Myocyte (in vitro differentiated cells): ENCODE measurements at places on chromosomes 1 and 21.

- no peak for DNase-seq
These were observed 251.4 kb downstream of the FAM72C start for GRCh38 chr1:143720087-143721023.

DNA sequence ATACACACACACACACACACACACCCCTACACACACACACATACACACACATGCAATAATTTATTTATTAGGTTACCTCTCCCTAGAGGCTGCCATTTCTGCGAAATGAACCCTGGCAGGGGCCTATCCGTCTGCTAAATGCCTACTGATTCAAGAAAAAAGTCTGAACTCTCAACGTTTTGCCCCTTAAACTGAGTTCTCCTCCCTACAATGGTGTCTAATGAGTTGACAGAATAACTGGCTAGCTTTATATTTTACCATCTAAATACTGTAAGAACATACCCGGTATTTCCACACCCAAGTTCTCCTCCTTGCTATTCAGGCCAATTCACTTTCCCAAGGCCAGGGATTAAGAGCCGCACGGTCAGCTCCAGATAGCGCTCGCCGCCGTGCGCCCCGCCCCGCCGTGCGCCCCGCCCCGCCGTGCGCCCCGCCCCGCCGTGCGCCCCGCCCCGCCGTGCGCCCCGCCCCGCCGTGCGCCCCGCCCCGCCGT, 339 bp upstream of the RNPC3 start:
- peak; percentile 68 for DNase-seq

DNA sequence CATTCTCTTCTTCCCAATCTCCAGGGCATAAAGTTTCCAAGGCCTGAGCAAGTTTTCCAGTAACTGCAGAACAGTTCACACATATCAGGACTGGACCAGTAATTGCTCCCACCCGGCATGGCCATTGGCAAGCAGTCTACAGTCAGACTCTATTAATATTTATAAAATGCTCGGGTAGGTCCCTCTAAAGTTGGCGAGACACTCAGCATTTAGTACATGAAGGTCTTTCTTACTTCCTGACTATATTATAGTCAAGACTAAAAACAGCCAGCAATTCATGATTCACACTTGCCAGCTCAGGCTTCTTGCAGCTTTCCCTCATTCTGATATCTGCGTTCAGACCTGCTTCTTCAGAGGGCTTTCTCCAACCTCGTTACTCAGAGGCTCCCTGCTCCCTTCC, 25.4 kb downstream of the GADD45A start:
- DNase-seq = no peak

GRCh38 chr21:40436261-40436660, 410.7 kb downstream of the DSCAM start:
- DNase-seq = no peak

GRCh38 chr1:214634267-214634666, 31.3 kb downstream of the CENPF start:
- DNase-seq = no peak

GRCh38 chr1:247064304-247064703, 14.3 kb downstream of the ZNF670 start:
- DNase-seq = no peak

DNA sequence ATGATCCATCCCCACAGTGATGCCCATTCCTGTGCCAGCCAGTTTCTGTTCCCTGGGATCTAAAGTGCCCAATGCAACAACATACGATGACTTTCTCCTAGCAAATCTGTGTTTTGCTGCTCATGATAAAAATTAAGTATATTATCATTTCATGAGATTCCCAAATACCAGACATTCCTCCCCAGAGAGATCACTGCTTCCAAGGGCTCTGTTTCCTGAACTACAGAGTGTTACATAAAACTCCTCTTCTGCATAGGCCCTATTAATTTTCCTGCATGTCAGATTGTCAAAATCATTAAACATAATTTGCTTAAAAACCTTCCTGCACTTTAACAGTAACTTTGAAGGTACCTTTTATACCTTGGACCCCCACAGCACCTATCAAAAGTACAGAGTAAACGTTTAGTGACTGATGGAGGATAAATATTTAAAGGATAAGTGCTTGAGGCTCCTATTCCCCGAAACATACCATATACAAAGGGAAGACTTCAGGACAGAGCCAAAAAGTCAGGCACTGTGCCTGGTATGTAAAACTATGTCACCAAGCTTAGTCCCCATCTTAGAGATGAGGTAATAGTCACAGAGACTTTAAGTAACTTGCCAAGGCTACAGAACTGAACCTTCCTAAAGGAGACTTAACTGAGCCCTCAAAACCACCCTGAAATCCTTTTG, 50.2 kb downstream of the SLC25A24 start:
- no peak for DNase-seq

DNA sequence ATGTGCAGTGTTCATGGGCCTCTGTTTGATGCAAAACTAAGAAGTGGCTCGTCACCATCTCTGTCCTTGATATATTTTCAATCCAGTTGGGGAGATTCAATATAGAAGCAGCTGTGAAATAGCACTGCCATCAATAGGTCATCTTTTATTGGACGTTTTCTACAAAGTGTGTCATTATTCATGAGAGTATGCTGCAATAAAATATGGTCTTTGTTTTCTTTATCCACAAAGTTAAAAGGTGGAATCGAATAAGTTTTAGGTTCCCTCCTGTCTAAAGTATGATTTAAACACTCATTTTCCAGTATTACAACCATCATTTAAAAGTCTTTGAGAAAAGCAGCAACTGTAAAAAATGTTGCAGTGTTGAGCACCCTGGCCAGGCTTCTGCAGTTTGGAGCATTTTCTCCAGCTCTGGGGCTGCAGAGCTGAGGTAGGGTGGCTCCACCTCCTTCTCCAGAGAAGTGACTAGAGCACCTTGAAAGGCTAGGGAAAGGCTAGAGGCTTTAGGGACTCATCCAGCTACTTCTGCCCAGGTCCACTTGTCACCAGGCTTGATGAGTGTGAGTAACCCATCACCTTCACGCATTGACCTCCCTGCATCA, 56.5 kb upstream of the DNAH14 start:
- DNase-seq = no peak

DNA sequence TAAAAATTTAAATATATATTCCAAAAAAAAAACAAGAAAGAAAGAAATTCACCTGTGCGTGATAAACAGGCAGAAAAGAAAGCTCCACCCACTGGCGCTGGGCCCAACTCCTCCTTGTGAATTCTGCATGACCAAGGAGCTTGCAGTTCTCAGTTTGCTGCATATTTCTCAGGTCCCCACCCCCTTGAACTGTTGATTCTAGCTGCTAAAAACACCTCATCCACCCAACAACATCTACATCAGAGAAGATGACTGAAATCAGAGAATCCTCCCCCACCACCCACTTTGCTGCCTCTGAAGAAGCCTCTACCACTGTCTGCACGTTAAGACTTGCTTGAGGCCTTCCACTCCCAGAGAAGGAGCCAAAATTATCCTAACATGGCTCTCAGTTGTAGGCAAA, 104.8 kb downstream of the RGS2 start:
- DNase-seq = no peak

- DNase-seq = no peak
These were observed 176.0 kb downstream of the RERE start for GRCh38 chr1:8641377-8641997.

- DNase-seq = no peak
These were observed 82.9 kb upstream of the CACYBP start for GRCh38 chr1:174916846-174917245.

GRCh38 chr21:25936776-25937175, 202.0 kb downstream of the GABPA start:
- DNase-seq = no peak

- DNase-seq = no peak
These were observed 114.3 kb upstream of the RAVER2 start for GRCh38 chr1:64630611-64631010.

DNA sequence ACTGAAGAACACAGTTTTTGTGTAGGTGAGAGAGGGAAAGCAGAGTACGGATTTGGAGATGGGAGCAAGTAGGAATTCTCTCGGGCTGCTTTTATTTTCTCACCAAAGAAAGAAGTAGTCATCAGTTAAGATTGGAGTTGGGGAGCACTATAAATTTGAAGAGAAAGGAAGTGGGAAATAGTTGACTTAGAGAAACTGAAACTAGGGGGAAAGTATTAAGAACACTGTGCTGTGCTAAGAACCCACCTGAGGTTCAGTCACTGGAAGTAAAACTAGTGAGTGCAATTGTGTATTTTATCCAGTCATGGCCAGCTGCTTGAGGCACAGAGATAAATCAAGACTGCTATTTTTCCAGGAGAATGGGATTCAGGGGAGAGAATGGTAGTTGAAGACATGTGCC, 37.4 kb downstream of the CLCC1 start:
- DNase-seq = no peak

DNA sequence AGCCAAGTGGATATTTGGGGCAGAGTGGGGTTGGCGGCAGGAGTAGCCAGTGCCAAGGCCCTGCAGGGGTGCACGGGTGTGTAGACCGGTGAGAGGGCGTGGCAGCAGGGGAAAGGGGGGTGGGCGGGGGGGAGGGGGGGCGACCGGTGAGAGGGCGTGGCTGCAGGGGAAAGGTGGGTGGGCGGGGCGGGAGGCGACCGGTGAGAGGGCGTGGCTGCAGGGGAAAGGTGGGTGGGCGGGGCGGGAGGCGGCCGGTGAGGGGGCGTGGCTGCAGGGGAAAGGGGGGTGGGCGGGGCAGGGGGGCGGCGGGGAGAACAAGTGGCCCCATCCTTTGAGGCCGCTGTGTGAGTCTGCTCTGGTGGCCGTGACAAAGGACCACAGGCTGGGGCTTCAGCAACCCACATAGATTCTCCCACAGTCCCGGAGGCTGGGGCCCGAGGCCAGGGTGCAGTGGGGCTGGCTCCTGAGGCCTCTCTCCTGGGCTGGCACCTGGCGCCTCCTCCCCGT, 25.8 kb downstream of the RRP1 start:
- no peak for DNase-seq

- no peak for DNase-seq
These were observed 93.6 kb downstream of the KIF14 start for GRCh38 chr1:200526709-200527612.

DNA sequence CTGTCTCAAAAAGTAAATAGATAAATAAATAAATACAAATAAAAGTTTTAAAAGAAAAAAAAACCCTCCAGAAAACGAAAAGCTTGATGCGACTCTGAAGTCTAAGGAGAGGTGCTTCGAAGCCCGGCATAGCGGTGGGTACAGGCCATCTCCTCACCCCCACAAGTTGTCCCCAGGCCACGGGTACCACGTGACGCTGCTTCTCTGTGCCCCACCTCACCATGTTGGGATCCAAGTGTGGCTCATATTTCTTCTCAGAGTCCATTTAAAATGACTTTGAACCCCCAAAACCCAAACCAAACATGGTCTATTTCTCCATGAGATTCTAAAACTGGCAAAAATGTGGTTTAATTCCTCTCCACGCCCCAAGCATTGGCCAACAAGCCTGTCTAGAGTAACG, 32.9 kb upstream of the ZC3H12A start:
- DNase-seq = no peak

DNA sequence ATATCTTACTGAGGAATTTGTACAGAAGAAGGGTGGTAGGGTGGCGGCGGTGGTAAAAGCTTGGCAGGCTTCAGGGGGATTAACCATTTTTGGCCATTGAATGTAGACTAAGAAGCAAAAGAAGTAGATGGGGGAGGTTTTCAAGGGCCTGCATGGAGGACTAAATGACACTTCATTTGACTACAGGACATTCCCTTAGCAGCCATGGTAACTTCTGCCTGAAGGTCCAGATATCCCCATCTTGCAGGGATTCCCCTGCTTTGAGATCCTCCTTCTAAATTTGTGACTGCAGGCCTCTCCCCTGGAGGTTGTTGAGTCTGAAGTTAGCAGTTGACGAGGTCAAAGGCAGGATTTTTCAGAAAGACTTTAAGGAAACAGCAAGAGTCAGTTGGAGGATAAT, 4.8 kb downstream of the VASH2 start:
- DNase-seq = peak; percentile 8

DNA sequence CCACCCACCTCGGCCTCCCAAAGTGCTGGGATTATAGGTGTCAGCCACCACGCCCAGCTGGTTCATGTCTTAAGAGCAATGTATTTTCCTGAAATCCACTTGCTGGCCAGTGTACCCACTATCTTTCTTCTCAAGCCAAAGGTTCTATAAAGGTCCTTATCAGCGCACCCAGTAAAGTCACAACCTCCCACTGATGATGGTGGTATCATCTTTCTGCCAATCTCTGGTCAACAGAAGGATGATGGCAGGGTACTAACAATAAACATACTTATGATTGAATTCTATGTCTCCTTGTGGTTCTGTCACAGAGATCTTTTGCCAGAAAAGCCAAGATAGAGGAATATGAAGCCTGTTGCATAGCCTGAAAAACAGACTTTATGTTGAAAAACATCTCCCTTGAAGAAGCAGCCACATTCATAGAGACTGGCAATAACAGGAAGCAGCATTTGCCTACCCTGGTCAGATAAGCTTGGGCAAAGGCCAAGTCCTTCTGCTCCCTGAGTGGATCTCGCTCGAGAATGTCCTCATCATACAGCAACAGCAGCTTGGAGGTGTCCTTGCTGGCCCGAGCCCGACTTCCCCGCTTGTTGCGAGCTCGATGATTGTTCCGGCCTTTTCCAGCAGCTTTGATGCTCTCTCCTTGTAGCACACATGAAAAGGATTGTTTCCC, 73.0 kb downstream of the DAP3 start:
- no peak for DNase-seq

DNA sequence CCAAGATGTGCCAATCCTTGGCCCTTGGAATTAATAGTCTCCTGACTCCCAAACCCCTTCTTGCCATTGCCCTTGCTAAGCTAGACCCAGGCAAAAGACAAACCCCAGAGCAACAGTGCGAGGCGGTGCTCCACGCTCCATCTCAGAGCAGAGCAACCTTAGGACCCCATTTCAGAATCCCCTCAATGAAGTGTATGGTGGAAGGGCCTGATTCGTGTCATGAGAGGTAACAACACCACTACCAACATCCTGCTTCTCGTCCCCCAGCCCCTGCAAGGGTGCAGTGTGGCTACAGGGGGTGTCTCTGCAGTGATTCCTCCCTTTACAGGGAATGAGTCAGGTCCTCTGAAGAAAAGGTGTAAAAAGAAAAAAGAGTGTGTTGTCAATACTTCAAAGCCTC, 103.9 kb upstream of the IRF2BP2 start:
- no peak for DNase-seq

DNA sequence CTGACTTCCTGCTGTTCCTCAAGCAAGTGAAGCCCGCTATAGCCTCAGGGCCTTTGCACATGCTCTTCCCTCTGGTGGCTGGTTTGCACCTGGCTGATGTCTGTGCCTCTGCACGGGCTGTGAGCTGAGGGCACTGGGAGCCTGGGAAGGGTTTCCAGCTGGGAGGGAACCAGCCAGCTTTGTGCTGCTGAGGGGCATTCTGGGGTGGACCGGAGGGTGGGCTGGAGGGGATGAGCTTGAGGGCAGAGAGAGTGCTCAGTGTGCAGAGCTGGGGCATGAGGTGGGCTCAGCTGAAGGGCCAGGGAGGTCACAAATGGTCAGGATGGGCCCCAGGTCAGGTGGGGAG, 305.7 kb downstream of the MATN1 start:
- DNase-seq = no peak

DNA sequence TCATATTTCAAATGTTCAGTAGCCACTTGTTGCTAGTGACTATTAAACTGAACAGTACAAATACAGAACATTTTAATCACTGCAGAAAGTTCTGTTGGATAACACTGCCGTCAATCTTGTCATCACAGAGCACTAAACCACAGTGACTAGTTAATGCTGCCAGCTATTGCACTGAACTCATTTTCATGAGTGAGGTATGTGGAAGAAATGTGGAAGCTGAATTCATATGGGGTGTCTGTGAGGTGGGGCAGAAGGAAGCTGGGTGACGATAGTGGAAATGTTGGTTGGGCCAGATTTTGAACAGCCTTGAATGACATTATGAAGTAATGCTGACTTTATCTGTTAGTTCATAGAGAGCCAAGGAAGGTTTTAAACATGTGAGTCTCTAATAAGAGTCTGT, 49.6 kb downstream of the OSBPL9 start:
- DNase-seq = peak; percentile 34

GRCh38 chr1:185653615-185654014, 80.6 kb upstream of the HMCN1 start:
- no peak for DNase-seq
